ENCODE measurements at places on chromosomes 3 and 15. TPM values are rescaled to one million over a fixed set of nuclear protein-coding genes. Genes with fewer than 3 reads are reported as not detected.

GRCh38 chr3:147589016-147589415 lies 179.9 kb downstream of the ZIC1 start:
- no peak for DNase-seq

- peak; percentile 20 for DNase-seq
These were observed 5.6 kb downstream of the PRTG start for GRCh38 chr15:55737373-55737772.

- DNase-seq: no peak
These were observed 165.0 kb downstream of the FEZF2 start for GRCh38 chr3:62208385-62208784.

DNA sequence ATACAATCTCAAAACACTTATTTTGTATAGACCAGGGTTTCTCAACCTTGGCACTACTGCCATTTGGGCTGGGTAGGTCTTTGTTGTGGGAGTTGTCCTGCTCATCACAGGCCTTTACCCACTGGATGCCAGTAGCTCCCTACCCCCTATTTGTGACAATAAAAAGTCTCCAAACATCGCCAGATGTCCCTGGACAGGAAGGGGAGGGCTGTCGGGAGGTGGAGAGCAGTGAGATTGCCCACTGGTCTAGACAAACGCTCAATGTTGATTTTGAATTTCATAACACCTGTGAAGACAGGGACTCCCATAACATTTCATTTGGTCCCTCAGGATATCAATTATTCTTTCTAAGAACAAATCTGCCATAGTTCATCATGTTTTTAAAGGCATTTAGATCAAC lies 151.7 kb upstream of the PTPRG start:
- no peak for DNase-seq

GRCh38 chr15:88326924-88327323 lies 70.4 kb upstream of the NTRK3 start:
- DNase-seq: no peak

- no peak for DNase-seq
These were observed 113.8 kb downstream of the PPM1L start for GRCh38 chr3:160869825-160870224.

DNA sequence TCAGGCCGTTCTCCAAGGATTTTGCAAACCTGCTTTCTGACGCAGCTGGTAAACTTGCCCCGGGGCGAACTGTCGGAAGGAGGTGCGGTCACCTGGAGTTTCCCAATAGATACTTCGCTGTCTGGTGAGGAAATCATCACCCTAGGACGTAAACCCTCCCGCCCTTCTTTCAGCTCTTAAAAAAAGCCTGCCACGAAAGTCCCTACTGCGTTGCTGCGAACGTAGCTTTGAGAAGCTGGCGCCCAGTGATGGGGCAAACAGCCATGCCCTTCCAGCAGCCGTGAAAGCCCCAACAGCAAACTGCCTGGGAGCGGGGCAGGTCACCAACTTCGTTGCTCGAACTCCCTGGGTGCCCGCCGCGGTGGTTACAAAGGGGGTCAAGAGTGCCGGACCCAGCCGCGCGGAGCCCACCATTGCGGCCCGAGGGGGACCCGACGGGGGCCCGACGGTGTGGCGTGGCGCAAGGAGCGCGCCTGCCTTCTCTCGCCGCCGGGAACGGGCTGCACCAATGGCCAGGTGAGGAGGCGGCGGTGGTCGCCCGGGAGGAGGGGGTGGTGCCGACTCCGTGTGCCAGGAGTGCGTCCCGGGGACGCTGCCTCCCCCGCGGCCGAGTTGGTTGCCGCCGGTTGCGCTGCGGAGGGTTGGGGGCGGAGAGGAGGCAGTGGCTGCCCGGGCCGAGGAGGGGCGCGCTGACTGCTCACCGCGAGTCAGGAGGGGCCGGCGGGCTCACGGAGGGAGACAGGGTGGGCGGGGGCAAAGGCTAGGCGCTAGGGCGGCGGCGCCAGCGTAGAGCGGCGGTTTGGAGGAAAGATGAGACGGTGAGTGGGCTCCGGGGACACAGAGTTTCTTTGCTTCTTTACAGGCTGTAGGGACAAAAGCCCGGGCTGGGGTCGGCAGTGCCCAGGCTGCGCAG lies at the start of gene PHLDB2:
TSS of gene PHLDB2 (plus strand) at position 205 of the 913 bp plus-strand sequence. CDS start 24,813 bp downstream, outside the sequence.
- peak; percentile 46 for DNase-seq

DNA sequence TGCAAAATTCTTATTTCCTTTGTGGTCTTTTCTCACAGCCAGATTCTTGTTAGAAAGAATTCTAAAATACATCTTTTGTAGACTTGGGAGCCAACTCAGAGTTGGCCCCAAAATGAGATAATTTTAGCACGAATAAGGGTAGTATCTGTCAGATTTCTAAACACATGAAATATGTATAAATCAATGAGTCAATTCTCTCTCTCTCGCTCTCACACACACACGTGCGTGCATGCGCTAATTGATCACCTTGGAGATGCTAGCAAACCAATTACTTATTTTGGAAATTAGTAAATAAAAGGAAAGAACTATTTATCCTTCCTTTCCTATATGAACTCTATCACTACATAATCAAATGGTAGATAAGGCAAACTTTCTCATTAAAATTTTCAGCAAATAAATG lies 32.9 kb upstream of the PIK3R4 start:
- DNase-seq: no peak

- DNase-seq: no peak
These were observed 60.1 kb upstream of the DAZL start for GRCh38 chr3:16665282-16665741.

DNA sequence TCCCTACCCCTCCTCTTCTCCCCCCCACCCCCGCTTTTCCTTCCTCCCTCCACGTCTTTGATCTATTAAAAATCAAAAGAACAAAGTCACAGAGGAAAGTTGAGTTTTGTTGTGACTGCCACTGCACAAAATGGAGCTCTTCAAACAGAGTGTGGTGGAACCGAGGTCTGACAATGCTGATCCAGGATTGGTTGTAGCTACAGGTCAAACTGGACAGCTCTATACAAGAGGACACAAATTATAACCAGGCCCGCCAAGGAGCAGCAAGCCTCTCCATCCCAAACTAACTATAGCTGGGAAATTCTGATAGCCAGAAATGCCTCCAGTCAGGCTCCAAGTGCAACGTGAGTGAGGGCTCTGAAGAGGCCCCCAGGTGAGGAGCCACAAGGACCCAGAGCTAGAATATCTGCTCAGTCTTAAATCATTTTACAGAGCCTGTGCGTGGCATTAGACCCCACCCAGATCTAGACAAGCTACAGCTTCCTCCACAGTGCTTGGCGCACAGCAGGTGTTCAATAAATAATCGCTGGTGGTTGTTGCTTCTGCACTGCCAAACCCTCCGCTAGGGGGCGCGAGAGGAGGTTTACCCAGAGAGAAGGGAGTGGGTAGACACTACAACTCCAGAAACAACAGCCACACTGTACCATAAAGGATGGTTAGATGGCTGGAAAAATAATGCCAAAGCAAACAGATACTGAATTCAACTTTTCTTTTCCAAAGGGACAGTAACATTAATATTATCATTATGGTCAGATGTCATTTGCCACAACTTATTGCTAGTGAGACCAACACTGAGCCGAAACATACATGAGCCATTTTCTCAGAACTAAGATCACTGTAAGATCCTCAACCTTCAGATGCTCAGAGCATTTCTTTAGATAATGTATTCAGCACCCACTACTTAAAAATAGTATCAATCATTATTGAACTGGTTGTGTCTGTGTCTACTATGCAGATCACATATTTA lies 44.6 kb downstream of the ZIC4 start:
- no peak for DNase-seq

The DBR1 gene
- total RNA-seq: 17.9 TPM

The BFSP2 gene
- total RNA-seq: not detected

The MME gene
- total RNA-seq: 15.1 TPM

The GREM1 gene
- total RNA-seq: 0.07 TPM

The SERPINI1 gene
- 0.78 TPM for total RNA-seq

Measured in pulmonary artery endothelial cell (primary cell).